Mesenchymal stem cell (in vitro differentiated cells and primary cell): ENCODE measurements at places on chromosomes 3 and 15.

DNA sequence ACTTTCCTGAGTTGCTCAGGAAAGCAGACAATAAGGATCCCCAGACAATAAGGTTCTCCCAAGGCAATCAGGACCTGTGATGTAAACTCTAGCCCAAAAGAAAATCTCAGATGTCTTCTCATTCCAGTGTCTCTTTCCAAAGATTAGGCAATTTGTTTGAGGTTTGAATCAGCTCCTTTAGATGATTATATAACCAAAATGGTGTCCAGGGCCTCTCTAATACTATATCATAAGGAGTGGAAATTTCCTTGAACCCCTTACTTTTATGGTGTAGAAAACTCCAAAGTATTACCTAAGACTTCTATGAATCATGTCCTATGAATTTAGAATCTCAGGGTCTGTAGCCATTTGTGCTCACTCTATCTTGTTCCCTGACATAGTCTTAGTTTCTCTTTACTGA, 65.9 kb downstream of the GPR176 start:
- peak; percentile 44 for DNase-seq

GRCh38 chr15:38090678-38091077, 156.2 kb downstream of the TMCO5A start:
- DNase-seq = no peak

DNA sequence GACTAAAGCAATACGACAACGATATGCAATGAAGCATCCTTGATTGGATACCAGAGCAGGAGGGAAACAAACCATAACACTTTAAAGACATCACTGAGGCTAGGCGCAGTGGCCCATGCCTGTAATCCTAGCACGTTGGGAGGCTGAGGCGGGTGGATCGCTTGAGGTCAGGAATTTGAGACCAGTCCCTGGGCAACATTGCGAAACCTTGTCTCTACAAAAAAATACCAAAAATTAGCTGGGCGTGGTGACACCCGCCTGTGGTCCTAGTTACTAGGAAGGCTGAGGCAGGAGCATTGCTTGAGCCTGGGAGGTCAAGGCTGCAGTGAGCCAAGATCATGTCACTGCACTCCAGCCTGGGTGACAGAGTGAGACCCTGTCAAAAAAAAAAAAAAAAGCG, 33.9 kb upstream of the BHLHE40 start:
- DNase-seq = no peak

DNA sequence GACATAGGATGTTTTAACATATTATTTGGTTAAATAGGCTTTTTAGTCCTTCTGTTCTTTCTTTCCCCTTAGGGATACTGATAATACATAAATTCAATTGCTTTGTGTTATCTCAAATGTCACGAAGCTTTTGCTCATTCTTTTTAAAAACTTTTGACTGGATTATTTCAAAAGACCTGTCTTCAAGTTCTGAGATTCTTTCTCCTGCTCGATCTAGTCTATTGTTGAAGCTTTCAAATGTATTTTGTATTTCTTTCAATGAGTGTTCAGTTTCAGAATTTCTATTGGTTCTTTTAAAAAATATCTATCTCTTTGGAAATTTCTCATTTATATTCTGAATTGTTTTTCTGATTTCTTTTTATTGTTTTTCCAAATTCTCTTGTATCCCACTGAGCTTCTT, 16.9 kb downstream of the IL20RB start:
- DNase-seq = no peak

- no peak for DNase-seq
These were observed 260.3 kb downstream of the SLCO3A1 start for GRCh38 chr15:92113832-92114231.

- DNase-seq = no peak
These were observed 139.1 kb downstream of the SAMMSON start for GRCh38 chr3:70138606-70139005.

DNA sequence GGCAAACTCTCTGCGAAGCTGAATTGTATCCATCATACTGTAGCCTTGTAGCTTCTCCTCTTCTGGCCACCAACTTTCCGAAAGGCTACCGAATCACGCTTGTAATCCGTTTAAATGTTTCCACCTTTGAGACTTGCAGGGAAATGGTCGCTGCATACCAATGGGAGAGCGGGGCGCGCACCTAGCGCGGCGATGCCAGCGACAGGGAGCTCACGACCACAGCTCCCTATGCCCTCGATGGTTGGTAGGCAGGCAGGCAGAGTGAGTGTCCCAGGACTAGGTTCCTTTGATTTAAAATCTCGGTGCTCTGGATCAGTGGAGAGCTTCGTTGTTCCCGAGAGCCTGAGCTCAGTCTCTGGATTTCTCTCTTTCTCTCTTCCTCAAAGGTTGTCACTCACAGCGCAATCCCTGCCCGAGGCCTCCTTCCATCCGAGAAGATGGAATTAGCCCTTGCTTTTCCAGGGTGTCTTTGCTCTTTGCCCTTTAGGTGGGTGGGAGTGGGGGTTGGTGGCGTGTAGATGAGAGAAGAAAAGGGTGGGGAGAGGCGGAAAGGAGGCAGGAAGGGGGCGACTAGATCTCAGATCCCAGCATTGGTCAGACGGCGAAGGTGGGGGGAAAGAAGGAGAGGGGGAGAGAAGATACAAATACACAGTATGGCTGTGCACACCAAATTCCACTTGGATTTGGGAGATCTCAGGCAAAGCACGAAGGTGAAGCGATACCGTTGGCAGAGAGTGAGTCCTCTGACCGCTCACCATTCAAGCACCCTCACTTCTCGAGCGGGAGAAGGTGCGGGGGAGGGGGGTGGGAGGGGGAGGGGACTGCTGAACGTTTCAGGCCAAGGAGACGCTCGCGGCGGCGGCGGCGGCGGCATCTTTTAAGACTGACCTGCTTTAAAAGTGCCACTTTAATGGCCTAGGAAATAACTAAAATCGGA, at the start of gene SLITRK3:
TSS of gene SLITRK3 (minus strand) at position 745 of the 937 bp plus-strand sequence. CDS start 5,554 bp downstream, outside the sequence.
- DNase-seq = peak; percentile 21

- no peak for DNase-seq
These were observed 294.3 kb upstream of the GBE1 start for GRCh38 chr3:82055792-82056191.

GRCh38 chr3:123883701-123884202, 380 bp downstream of the MYLK start:
- peak; percentile 32 for DNase-seq

GRCh38 chr15:49906966-49907365, 212.1 kb downstream of the ATP8B4 start:
- DNase-seq = no peak
